ENCODE measurements at places on chromosomes 2 and 18.

GRCh38 chr2:151051574-151052220, 210.0 kb downstream of the RBM43 start:
- peak; percentile 49 for DNase-seq

DNA sequence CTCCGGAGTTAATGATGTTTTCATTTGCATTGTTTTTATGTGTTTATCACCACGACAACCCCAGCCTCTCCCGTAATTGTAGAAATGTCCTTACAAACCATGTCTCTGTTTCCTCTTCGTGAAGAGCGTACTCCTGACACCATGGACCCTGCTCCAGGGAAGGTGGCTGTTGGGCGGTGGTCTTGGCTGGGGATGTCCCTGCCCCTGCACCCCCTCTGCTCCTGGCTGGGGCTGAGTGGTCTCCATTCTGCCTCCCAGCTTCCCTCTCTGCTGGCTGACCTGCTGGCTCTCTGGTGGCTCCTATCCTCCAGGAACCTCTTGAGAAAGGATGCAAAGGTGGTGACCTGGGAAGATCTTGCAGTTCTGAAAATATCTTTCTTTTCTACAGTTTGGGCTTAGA, 81.1 kb downstream of the ASB1 start:
- no peak for DNase-seq

DNA sequence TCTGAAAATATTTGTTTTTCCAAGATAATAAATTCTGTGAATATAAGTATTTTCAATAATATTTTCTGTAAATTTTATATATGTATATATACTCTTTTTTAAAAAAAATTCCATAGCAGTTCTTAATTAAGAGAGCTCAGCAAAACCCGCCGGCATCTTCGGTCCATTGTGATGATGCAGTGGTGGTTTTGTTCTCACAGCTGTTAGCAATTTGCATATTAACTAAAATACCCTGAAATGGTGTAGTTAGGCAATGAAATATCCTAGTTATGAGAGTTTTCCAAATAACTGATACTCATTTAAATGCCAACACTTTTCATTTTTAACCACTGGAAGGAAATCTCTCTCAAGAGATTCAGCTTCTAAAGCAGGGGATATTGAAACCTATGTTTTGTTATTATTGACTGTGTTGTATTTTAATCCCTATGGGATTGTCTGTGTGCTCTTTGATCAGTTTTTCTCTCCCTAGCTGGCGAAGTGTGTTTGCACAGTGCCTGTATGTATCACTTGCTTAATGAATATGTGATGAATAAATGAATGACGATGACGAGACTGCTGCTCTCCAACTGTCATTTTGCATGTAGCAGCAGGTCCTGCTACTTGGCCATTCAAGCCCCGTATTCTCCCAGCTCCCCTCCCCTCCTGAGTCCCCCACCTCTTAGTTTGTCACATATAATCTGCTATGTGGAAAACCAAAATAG, 42.4 kb downstream of the PSMG2 start:
- DNase-seq, result no peak

- DNase-seq, result no peak
Measured at GRCh38 chr2:77487074-77487803, 34.9 kb downstream of the LRRTM4 start.

- peak; percentile 94 for DNase-seq
Measured at GRCh38 chr18:23143016-23143814, 7.9 kb downstream of the CABLES1 start.

GRCh38 chr18:805755-806110, 6.3 kb downstream of the YES1 start:
- DNase-seq, result peak; percentile 74

- no peak for DNase-seq
Measured at GRCh38 chr2:229520691-229521096, 193.7 kb downstream of the DNER start.

DNA sequence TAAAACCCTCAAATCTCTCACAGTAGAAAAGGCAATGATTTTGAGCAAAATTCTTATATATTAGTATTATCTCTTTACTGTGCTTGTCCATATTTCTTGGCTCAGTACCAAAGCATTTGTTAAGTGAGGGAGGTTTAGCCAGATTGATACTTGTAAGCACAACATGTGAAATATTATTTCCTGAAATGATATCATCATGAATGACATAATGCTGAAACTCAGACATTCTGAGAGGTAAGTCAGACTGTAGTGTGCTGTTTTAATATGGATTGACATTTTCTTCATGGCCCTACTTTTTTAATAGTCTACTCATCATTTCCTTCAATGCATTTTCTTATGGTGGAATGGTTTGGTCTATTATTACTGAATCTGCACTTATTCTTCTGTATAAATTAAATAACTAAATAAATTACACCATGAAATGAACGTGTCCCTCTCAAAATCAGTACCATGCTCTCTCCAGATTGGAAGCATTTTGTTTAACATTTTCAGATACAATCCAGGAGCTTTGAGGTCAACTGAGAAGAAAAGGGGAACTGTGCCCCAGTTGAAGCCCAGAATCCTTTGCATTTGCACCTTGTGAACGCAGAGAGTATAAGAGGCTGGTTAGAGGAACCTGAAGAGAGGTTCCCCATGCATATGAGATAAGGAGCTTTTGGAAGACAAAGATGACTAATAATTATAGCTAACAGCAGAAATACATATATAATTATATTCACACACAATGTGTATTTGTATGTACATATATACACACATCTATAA, 50.1 kb upstream of the CRACDL start:
- peak; percentile 48 for DNase-seq

- no peak for DNase-seq
Measured at GRCh38 chr2:148459377-148459778, 185.2 kb upstream of the EPC2 start.

DNA sequence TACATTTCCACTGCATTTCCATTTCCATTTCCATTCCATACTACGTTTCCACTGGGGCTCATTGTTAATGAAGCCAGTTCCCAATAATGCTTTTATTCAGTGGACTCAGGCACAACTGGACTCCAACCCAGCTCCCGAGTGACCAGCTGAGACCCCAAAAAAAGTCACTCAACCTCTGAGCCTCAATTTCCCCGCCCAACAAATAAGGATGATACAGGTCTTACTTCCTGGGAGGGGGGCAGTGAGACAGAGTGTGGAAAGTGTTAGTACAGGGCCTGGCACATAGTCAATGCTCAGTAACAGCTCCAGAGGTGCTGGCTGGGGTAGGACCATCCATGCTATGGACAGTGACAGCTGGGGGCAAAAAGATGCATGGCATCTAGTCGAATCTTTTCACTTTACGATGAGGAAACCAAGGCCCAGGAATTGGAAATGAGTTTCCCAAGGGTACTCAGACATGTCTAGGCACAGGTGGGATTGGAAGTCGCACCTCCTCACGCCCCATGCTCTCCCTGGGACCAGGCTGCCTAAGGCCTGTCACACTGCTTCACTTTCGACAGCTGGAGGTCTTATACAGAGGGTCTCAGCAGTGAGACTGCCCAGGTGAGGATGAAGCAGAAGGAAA, 226.5 kb downstream of the ANAPC1 start:
- no peak for DNase-seq

DNA sequence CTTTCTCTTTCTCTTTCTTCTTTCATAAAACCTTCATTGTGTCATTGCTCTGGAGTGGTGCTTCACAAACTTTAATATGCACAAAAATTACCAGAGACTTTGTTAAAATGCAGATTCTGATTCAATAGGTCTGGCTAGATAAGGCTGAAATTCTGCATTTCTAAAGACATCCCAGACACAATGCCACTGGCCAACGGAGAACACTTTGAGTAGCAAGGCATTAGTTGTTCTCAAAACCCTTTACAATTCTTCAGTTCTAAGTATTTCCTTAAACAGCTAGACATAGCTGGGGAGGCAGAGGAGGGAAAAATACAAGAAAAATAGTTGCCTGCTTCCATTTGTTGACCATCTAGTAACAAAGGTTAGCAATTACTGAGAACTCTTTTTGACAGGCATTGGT, 101.8 kb upstream of the PIK3C3 start:
- DNase-seq, result no peak

GRCh38 chr2:39469807-39470206, 32.7 kb upstream of the MAP4K3 start:
- DNase-seq, result peak; percentile 86

GRCh38 chr2:152390837-152391236, 55.9 kb downstream of the FMNL2 start:
- no peak for DNase-seq

DNA sequence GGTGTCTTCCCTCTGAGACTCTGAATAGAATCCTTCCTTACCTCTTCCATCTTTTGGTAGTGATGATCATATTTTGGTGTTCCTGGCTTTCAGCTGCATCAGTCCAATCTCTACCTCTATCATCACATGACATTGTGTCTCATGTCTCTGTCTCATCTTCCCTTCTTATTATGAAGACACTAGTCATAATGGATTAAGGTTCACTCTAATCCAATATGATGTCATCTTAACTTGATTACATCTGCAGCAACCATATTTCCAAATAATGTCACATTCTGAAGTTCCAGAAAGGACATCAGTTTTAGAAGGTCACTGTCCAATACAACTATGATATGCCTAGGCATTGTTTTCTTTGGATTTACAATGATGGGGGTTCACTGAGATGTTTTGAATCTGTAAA, 31.5 kb downstream of the CMPK2 start:
- no peak for DNase-seq

GRCh38 chr2:233416706-233417105, 62.4 kb downstream of the DGKD start:
- DNase-seq, result no peak

GRCh38 chr2:64711252-64711800, 57.6 kb upstream of the SERTAD2 start:
- no peak for DNase-seq

GRCh38 chr2:75186821-75187220, 12.5 kb downstream of the TACR1 start:
- no peak for DNase-seq

DNA sequence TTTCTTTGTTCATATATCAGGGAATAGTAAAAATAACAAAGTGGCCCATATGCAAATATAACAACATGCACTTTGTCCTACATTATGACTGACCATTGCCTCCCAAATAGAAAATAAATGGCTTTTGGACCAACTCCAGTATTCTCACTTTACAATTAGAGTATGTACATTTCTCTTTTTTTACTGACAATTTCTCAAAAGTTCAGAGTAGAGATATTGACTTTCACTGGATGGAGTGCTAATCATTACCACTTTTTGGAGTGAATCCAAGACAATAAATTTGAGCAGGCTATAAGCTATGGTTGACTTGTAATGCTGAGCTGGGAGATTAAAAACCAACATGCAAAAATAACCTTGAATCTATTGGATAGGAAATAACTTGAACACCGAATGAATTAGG, 987.4 kb downstream of the SUCLG1 start:
- no peak for DNase-seq

GRCh38 chr2:381181-381580, 93.3 kb upstream of the ALKAL2 start:
- DNase-seq, result no peak

DNA sequence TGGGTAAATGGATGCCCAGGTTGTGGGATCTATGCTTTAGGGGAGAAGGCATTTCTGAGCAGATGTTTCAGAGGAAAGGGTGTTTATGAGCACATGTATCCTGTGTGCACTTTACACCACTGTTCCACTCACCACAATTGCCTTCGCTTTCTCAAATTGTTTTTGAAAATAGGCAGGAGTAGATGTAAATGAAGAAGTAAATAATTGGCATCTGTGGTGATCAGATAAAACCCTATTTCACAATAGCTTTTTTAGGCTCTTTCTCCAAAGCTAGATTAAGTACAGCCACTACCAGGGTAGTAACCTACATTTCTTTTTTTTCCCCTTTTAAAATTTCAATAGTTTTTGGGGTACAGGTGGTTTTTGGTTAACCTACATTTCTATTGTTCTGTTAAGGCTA, 40.6 kb downstream of the TMEM178A start:
- peak; percentile 7 for DNase-seq

DNA sequence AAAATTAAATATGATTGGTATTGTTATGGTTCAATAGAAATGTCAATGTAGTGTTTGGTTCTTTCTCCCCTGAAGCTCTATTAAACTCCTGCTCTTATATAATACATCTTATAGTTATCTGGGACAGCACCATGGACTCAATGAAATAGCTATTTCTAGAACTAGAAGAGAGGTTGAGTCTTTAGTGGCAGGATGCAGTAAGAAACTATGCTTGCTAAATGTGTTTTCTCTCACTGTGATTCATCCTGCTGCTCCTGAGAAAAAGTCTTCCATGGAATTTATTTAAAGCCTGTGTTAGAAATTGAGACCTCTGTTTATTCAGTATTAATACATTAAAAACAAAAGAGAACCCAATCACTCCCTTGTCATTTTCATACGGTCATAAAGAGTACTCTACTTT, 61.5 kb downstream of the G6PC2 start:
- no peak for DNase-seq

DNA sequence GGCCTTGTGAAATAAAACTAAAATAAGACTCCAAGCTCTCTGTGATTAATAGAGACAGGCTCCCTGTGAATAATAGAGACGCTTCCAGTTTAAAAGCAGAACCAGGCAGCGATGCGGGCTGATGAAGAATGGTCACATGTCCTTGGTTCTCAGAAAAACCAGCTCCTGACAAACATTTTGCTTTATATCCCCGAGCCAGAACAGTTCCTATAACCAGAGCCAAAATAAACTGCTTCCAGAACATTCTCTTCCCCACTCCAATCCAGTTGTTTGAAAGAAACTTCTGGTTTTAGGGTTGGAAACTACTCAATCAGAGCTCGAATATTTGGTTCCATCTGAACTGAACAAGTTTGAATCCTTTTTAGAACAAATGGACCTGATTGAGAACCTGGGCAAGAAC, 213.7 kb downstream of the TSN start:
- peak; percentile 71 for DNase-seq

- DNase-seq, result no peak
Measured at GRCh38 chr18:75216911-75217689, 6.5 kb downstream of the TSHZ1 start.

GRCh38 chr2:61354543-61355197, 116.2 kb downstream of the USP34 start:
- DNase-seq, result peak; percentile 83

- DNase-seq, result no peak
Measured at GRCh38 chr18:69838620-69839411, 108.9 kb downstream of the CD226 start.

DNA sequence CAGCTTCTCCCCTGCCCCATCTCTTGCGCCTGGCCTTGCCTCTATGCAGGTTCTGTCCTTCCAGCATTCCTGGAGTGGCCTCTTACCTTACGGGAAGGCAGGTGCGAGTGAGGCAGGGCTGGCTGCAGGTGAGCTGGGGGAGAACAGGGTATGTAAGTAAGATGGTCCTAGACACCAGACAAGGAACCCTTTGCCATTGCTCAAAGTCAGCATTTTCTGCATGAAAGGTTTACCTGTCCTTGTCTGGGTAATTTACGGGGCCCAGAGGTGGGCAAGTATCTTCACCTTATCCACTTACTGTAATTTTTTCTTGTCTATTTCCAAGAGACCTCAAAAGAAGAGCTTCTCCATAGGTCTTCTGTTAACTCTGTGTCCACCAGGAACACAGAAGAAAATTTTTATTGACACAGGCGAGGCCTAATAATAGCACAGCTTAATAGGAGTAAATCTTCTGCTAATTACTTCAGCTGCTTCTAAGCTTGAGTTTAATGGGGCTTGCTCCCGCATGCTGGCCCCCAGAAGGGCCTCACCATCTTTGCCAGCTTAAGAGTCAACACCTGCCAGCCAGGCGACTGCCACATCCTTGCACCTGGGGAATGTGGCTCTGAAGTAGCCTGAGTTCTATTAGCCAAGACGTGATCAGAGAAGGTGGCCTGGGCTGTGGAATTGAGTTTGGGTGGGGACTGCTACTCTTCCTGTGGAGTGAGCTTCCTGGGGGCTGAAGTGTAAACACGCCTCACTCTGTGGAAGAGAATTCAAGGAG, 27.1 kb downstream of the PCARE start:
- DNase-seq, result no peak
